NCI-H226 (cell line): ENCODE measurements at places on chromosomes 7 and 10.

DNA sequence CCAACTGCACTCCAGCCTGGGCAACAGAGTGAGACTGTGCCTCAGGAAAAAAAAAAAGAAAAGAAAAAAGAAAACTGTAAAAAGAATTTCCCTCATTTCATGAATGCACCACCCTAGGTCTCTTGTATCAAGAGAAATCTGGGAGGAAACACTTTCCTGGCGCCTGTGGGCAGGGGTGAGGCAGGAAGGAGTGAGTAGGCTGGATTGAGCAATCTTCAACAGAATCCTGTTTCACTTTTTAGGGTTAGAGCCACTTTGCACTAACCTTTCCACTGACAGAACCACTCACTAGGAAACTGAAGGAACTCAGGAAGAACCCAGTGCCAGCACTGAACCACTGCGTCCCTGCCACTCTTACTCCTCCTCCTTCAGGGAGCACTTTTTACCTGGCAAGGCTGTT, 282.1 kb downstream of the CCDC3 start:
- peak; percentile 48 for DNase-seq

- DNase-seq, result no peak
Measured at GRCh38 chr10:32059472-32059871, 3.2 kb upstream of the KIF5B start.

DNA sequence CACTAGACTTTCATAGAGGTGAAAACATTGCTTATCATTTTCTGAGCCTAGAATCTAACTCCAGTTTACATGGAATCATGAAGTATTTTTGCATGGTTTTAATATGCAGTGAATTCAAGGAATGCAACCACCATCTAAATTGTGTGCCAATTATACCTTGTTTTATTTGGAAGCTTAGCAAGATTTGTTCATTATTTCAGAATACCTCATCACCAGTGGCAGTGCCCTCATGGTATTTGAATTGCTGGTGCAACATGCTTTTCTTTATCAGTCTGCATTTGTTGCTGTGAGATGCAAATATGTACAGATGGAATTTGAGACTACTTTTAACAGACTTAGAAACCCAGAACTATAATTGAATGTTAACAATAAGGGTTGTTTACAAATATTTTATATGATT, 18.7 kb upstream of the ZNF800 start:
- DNase-seq, result no peak

DNA sequence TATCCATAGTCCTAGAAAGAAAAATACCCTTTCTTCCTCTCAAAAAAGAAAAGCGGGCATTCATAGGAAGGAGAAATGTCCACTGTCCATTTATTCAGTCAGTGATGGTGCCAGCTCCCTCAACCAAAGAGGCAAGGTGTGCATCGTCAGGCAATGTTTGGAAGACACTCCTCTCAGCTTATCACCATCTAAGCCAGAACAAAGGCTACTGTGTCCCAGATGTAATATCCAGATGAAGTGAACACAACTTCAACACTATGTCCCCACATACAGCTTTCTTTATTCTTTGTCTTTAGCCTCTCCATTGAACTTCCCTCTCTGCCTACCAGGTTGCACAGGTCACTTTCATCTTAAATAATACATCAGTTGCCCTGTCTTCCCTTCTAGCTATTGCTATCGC, 131.4 kb upstream of the RNF32 start:
- DNase-seq, result no peak

DNA sequence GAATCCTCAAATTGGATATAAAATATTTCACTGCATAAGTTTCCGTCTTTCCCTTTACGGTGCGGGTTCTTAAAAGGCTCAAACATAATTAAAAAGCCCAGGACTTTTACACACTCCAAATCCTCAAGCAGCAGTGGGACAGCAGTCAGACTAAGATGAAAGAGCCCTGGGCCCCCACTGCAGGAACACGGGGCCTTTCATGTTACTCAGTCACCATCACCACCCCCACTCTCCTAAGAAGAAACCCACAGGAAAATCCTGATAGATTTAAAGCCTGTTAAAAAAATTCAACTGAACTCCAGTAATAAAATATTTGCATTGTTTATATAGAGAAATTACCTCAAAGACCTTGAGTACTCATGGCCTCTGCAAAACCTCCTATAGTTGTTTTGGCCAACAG, 74.0 kb upstream of the TRIL start:
- DNase-seq, result no peak

- DNase-seq, result peak; percentile 79
Measured at GRCh38 chr10:32982293-32982709, 24.3 kb upstream of the ITGB1 start.

DNA sequence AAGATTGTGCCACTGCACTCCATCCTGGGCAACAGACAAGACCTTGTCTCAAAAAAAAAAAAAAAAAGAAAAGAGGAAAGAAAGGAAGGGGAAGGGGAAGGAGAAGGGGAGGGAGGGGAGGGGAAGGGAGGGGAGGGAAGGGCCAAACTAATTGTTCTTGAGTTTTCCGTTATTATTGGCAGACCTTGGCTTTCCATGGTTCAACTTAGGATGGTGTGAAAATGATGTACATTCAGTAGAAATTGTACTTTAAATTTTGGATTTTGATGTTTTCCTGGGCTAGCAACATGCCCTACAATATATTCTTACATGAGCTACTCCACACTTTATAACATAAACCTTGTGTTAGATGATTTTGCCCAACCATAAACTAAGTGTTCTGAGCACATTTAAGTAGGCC, 1.2 kb upstream of the TMEM72 start:
- DNase-seq, result no peak

DNA sequence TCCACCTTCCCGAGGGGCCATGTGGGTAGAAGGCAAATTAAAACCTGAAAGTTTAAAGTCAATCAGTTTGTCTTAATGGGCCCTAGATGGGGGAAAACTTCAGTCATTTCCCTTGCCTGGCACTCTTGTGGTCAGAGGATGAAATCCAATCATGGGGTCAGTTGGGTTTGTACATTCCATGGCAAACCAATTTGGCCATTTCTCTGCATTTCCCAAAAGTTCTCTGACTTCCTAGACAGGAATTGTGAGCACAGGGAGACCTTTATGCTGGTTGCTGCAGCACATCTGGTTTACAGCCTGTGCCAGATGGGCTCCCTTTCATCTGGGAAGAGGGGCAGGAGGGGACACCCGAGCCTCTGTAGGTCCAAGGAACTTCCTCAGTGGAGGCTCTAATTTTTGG, 113.0 kb downstream of the CYP26A1 start:
- DNase-seq, result no peak

DNA sequence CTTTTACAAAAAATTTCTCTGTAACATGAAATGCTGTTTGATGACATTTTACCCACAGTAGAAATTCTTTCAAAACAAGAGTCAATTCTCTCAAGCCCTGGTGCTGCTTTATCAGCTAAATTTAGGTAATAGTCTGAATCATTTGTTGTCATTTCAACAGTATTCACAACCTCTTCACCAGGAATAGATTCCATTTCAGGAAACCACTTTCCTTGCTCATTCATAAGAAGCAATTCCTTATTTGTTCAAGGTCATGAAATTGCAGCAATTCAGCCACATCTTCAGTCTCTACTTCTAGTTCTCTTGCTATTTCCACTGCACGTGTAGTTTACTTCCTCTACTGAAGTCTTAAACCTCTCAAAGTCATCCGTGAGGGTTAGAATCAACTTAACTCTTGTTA, 14.1 kb downstream of the STAG3 start:
- DNase-seq, result no peak

DNA sequence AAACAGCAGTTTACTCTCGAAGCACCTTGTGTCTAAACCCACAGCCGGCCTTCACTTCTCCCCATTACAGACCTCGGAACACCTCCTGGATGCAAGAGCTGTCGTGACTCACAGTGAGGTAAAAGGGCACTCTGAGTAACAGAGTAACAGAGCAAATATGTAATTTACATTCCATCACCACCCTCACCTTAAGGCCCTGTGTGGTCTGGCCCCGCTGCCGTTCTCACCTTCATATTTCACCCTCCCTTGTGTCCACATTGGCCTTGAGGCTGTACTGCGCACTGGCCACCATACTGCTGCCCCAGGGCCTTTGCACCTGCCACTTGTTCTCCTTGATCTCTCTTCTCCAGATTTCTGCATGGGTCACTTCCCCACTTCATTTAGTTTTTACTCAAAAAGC, 12.6 kb downstream of the FFAR4 start:
- DNase-seq, result peak; percentile 82
